ENCODE measurements at places on chromosomes 1 and 21.

GRCh38 chr1:56575865-56576264 is 3.5 kb downstream of the PLPP3 start:
- DNase-seq = no peak

GRCh38 chr1:65398083-65398482 is 22.4 kb upstream of the LEPR start:
- no peak for DNase-seq

DNA sequence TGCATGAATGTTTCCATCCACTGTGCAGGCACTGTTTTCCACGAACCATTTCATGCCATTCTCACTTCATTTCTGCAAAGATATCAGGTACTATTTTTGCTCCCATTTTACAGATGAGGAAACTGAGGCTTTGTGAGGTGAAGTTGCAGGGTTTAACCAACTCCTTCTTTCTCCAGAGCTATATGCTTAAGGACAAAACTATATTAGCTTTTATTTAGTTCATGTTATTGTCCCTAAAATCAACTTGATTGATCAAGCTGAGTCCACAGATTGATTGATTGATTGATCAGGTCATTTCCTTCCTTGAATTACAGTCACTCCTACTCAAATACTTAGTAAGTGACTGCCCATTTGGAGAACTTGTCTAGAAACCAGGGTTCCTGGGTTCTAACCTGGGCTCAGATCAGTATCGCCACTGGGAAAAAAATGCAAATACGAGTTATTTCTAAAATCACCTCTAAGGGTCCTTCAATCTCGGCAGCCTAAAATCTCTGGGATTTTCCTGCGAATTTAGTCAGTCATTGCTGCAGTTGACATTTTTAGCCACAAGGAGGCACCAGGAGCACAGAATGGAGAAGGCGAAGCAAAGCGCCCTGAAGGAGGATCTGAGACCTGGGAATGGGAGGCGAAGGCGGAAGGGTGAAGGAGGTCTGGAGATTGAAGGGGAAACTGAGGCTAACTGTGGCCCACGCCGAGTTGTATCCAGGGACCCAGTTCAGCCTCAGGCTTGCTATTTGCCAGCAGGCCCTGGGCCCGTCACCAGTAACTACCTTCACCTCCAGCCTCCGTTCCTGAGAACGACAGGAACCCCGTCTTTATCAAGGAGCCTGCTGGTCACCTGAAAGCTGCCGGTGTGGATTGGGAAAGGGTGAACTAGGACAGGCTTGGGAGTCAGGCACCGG is 14.3 kb upstream of the MUL1 start:
- peak; percentile 3 for DNase-seq

DNA sequence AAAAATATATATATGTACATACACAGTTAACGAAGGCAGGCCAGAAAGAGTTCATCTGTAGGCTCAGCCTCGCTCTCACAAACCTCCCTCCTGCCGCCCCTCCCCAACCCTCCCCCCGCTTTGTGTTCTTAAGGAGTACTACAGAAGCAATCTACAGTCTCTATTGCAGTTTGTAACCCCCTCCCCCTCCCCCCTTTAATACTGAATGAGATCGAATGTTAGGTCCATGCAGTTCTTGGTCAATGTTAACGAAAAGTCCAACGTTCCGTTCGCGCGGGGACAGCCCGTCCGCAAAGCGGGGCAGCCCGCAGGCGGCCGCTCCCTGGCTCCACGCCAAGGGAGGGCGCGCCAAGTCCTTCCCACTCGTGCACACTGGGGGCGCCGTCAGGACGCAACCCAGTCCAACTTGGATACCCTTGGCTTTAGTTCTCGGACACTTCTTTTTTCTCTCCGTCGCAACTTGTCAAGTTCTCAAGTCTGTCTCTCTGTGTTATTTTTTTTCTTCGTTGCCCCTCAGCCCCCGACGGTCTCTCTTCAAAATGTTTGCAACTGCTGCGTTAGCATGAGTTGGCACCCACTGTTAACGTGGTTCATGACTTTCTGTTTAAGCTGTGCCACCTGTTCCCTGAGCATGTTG is 2.2 kb downstream of the JUN start:
- peak; percentile 8 for DNase-seq

DNA sequence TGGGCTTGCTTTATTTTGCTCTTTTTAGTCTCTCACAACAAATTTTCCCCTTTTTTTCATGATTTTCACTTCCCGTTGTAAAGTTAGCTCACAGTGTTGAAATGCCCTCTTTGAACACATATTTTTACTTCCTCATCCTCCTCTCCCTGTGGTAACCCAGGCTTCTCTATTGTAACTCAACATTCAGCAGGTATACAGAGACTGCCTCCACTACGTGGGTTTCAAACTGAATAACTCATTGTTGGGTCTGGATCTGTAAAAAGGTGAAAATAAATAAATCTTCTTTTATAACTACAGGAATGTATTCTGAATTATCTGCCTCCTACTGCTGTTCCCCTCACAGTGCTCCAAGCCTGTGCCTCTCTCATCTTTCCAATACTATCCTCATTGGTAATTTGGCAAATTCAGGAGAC is 166.4 kb downstream of the RUNX1 start:
- DNase-seq = no peak

DNA sequence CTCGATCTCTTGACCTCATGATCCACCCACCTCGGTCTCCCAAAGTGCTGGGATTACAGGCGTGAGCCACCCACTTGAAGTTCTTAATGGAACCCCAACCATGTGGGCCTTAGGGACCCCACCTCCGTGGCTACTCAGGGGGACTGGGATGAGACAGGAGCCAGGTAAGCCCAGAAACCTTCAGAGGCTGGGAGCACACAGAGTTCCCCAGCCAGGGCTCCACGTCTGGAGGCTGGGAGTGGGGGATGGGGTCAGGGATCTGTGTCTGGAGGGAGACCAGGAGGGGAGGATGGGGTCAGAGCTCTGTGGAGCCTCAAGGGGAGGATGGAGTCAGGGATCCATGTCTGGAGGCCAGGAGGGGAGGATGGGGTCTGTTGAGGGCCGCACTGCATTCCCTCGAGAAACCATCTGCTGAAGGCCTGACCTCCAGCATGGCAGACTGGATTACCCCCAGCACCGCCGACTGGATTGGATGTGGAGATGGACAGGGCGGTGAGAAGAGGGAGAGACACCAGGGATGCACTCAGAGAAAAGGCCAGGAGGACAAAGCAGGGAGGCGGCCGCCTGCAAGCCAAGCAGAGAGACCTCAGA is 2.1 kb upstream of the FTCD start:
- DNase-seq = no peak

DNA sequence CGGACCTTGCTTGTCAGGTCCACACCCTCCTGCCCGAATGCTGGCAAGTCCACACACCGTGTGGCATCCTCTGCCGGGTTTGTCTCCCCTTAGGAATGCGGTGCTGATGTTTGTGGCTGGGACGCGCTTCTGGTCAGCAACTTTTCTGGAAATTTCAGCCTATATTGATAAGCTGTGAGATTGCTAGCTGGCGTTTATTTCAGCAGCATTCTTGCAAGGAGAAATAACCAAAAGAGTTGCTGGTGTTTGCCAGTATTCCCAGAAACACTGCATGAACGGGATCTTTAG is 601 bp downstream of the CEPT1 start:
- DNase-seq = peak; percentile 32

GRCh38 chr1:211376807-211377470 is 50.3 kb downstream of the TRAF5 start:
- DNase-seq = no peak

- DNase-seq = no peak
Measured at GRCh38 chr1:1093610-1093943, 19.5 kb upstream of the RNF223 start.

GRCh38 chr1:41933106-41933505 is 14.4 kb upstream of the HIVEP3 start:
- no peak for DNase-seq

- DNase-seq = no peak
Measured at GRCh38 chr1:181398544-181398943, 84.8 kb upstream of the CACNA1E start.

- no peak for DNase-seq
Measured at GRCh38 chr1:176066709-176067108, 140.4 kb downstream of the COP1 start.

- DNase-seq = no peak
Measured at GRCh38 chr1:62090016-62090415, 104.6 kb upstream of the L1TD1 start.

GRCh38 chr1:2629627-2630497 is 3.0 kb downstream of the MMEL1 start:
- DNase-seq = no peak

- no peak for DNase-seq
Measured at GRCh38 chr1:20867062-20867461, 80.0 kb upstream of the HP1BP3 start.

GRCh38 chr1:61486783-61487536 is 238.0 kb downstream of the TM2D1 start:
- no peak for DNase-seq

DNA sequence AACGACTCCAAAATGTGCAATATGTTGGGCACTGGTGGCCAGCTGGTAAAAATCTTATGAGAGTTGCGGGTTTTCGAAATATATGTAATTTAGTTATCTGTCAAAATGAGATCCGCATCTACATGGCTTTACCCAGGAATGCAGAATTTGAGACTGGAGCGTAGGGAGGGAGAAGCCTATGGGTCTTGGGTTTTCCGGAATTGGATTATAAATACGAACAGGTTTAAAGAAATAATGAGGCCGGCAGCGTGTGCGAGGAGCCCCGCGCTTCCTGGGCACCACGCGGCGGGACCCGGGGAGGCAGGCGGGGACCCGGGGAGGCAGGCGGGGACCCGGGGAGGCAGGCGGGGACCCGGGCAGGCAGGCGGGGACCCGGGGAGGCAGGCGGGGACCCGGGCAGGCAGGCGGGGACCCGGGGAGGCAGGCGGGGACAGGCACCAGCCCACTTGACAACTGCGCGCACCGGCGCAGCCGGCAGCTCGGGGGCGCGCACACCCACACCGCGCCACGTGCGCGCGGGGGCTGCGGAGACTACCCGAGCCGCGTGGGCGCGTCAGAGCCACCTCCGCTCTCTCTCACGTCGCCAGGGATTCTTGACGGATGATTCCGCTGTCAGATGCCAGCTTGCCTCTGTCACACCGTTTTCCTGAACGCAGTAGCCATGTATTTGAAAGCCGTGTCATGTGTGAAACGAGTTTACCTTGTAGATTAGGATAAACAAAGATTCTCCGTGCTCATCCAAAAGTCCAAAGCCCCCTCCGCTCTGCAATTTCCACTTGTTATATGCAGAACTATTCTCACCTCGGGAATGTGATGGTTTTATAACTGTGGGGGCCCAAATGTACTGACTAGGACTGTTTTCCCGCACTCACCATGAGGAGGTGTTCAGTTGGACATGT is 54.3 kb upstream of the HNRNPU start:
- no peak for DNase-seq

DNA sequence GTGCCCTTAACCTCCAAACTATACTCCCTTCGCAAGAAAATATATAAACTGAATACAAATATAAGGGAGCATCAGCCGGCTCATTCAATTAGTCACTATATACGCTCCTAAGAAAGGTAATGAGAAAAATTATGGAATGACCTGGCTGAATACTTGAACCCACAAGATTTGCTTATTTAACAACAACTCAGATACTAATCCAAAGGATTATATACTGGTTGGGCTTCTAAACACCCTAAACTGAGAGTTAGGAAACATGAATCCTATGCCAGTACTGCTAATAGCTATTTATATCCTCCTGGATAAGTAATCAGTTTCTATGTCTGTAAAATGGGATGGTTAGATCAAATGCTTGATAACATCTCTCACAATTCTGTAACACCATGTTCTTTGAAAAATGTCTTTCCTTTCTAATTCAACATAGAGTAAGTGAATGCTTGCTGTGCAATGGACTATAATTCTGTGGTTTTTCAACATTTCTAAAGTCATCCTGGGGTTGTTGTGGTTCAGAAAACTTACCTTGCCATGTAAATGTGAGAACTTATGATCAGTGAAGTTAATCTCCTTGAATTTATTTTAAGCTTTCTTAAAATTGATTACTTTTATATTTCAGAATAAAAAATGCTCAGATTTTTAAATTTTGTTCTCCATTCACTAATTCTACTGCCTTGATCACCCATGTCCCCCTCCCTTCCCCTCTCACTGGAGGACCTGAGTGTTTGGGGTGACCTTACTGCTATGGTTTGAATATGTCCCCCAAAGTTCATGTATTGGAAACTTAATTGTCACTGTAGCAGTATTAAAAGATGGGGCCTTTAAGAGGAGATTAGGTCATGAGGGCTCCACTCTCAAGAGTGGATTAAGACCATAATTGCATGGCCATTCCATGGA is 14.5 kb downstream of the DUSP10 start:
- DNase-seq = no peak

GRCh38 chr1:166062421-166063070 is 104.3 kb downstream of the FAM78B start:
- peak; percentile 61 for DNase-seq

- DNase-seq = no peak
Measured at GRCh38 chr1:116287341-116288200, 85.5 kb upstream of the ATP1A1 start.

DNA sequence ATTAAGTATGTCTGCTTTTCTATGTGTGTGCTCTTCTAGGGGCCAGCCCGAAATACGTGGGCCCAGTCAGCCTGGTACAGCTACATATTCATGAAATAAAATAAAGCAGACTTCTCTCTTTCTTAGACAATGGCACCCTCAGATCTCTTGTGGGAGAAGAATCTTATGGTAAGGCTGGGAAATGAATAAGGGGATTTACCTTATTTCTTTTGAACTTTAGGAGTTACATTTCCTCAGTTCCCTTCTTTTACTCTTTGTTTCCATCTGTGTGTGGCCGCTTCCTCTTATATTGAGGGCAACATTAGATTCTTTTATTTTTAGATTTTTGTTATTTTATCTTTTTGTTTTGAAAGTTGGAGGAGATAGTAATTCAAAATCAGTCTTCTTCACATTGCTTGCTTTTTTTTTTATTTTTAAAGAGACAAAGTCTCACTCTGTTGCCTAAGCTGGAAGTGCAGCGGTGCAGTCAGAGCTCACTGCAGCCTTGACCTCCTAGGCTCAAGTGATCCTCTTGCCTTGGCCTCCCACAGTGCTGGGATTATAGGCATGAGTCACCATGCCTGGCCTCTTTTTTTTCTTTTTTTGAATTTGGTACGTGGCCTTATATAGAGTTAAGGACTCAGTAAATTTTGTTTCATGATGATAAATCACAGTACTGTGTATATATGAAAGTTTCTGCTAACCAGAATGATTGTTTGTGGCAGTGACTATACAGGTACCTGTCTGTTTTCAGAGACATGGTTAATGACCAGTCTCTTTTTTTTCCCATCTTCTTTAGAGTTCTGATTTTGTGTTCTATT is 9.1 kb downstream of the LAMC1 start:
- no peak for DNase-seq

Measured in NCI-H526 treated with DMSO at 0.1 percent for 48 hours (cell line).